AG08395 (cell line): ENCODE measurements at places on chromosomes 11 and 22.

DNA sequence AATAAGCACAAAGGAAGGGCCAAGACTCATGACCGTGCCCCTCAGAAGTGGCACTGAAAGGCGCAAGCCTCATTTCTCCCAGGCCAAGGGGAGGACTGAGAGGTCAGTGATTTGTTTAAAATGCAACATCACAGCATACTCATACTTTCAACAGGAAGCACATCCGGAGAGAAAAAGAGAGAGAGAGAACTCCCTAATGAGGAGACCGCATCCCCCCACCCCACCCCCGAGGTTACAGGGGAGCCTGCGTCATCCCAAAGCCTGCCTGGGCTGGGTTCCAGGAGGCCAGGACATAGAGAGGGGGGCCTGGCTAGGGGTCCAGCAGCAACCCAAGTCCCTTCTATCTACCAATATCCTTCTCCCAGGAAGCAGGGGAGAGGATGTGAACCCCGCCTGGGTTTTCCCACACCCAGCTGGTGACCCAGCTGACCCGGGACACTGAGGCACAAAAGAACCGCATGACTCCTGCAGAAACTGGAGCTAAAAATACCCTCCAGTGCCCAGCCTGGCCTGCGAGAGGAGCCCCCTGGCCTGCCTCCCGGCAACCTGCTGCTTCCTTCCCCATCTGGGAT, 3.8 kb downstream of the CSNK1E start:
- peak; percentile 79 for DNase-seq

- DNase-seq, result no peak
Measured at GRCh38 chr11:128190312-128190711, 397.0 kb downstream of the ETS1 start.

DNA sequence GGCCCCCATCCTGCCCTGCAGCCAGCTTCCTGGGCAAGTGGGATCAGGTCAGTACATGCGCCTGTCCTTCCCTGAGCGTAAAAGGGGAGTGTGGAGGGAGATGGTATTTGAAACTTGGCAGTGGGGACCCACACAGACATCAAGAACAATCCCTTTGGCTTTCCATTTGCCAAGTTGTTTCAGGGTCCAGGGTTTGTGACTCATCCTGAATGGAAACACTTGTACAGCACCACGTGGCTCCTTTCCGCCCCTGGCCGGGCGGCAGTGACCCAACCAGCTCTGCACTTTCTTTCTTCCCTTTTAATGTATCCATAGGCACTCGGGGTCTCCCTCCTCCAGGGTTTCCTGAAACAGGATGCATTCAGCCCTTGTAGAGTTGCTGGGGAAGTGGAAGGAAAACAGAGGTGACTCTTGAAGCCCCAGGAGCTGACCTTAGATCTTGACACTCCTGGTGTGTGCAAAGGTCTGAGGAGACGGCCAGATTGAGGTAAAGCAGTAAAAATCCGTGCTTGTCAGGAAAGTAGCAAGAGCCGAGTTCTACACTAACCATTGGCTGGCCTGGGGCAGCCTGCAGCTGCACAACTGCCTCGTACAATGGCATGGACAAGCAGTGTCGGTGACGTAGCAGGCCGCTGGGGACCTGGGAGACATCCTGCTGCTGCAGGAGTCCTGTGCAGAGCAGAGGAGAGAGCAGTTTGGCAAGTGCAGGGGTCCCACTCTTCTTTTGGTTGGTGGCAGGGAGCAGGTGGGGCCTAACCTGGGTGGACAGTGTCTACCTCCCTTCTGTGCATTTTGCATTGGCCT, 189.8 kb downstream of the SNX19 start:
- DNase-seq, result peak; percentile 56

- no peak for DNase-seq
Measured at GRCh38 chr22:19097518-19097917, 24.7 kb downstream of the DGCR2 start.

DNA sequence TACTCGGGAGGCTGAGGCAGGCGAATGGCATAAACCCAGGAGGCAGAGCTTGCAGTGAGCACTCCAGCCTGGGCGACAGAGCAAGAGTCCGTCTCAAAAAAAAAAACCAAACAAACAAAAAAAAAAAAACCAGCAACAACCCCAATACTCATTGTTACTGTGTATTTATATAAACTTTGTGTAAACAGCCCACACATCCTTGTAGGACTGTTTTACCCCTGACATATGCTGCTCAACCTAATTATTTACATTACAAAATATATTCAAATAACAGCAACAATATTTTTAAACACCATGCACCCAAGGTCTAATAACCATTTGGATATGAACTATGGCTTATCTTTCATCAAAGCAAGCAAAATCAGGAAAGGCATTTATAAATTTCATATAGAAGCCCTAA, 284.1 kb downstream of the TTC28 start:
- no peak for DNase-seq

DNA sequence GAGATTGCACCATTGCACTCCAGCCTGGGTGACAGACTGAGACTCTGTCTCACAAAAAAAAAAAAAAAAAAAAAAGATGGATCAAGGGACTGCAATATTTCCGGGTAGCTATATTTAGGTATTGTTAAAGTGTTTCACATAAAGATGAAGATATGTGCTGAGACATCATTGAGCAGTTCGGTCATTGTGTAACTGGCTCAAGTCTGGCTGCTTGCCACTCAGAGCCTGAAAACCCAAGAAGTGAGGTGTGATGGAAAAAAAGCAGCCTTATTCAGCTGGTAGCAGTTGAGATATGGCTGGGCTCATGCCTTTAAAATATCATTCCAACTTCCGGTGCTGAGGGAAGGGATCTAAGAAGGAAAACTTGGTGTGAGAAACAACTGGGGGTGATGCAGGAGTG, 46.9 kb downstream of the LUZP2 start:
- no peak for DNase-seq

GRCh38 chr11:120713296-120713695, 201.7 kb downstream of the GRIK4 start:
- no peak for DNase-seq

DNA sequence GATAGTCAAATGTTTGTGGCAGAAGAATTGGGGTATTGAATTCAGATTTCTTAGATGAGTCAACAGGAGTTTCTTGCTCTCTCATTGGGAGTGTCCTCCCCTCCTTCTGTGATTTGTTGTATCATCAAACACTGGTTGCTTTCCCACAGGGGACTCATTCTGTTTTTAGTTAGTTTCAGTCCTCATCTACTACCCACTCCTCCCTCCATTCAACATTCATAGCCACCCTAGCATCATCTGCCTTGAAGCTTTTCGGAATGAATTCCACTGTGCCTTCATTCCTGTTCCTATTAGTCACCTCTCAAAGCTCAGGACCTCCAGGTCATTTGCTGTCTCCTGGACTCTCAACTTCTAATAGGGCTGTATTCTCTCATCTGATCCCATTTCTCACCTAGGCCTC, 31.5 kb upstream of the RAB38 start:
- DNase-seq, result peak; percentile 31

GRCh38 chr11:129655247-129655832, 160.3 kb upstream of the TMEM45B start:
- DNase-seq, result no peak

- no peak for DNase-seq
Measured at GRCh38 chr11:2577031-2577990, 122.5 kb downstream of the KCNQ1OT1 start.

DNA sequence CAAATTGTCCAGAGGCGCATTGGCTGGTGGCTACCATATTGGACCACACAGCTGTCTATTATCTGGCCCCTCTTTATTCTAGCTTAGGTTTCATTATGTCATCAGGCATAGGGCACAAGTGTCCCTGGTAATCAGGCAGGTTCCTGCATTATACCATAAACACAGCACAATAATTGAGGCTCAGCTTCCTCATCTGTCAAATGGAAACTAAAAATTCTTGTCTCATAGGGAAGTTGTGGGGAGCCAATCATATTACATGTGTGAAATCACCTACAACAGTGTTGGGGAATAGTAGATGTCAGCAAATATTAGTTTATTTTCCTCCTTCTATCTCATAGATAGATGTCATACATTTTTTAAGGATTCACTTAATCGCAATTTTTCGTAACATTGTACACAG, 231.0 kb upstream of the SORL1-AS1 start:
- DNase-seq, result no peak

DNA sequence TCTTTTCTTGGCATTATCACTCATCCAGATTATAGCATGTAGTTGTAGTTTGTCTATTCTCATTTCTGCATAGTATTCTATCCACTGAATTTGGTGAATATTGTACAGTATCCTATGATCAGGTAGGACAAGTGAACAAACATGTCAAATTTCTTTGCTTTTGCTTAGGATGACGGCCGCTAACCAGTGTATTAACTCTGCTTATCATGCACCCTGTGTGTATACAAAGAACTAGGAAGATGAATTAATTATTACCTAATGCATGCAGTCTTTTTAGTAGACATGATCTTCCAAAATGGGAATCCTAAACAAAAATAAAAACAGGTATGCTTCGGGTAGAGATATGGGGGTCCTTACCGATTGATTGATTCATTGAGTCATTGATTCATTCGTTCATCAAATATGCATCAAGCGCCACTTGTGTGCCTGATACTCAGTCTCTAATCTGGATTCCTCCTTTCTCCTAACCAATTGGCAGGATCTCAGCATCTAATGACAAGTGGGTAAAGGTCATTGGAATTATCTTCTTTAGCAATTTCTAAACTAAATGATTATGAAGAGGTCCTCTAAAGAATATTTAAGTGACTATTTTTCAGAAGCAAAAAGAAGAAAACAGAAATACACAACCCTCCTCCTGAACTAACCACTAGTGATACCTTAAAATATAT, 27.9 kb downstream of the PRDM11 start:
- no peak for DNase-seq

DNA sequence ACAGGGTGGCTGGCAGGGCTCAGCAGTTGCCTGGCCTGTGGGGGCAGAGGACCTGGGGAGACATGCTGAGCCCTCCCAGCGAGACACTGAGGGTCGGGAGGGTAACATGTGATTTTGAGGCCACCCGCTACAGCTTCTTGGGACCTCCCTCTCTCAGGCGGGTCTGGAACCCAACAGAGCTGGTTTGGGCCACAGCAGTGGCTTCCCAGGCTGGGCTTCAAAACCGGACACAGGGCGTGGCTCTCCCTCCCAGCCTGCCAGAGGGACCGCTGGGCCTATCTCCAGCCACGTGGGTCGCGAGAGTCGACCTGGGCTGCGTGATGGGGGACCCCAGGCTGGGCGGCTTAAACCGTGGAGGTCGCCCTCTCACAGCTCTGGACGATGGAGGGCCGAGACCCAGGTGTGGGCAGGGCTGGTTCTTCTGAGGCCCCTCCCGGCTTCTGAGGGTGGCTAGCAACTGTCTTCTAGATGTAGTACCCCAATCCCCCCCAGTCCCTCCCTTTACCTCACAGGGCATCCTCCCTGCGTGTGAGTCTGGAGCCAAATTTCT, 91.7 kb downstream of the KCNQ1 start:
- DNase-seq, result no peak

DNA sequence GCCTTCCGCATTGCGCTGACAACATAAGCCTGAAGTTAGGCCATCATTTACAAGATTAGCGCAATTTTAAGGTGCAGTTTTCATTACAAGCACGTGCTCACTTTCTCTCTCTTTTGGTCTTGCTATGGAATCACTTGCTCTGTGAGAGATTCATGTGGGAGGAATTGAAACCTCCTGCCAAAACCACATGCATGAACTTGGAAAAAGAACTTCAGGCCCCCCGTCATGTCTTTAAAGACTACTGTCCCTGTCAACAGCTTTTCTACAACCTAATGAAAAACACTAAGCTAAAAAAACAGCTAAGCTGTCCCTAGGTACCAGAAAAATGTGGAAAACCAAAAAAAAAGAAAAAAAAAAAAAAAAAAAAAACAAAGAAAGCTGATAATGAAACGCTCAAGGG, 1707.6 kb upstream of the RAG2 start:
- no peak for DNase-seq

DNA sequence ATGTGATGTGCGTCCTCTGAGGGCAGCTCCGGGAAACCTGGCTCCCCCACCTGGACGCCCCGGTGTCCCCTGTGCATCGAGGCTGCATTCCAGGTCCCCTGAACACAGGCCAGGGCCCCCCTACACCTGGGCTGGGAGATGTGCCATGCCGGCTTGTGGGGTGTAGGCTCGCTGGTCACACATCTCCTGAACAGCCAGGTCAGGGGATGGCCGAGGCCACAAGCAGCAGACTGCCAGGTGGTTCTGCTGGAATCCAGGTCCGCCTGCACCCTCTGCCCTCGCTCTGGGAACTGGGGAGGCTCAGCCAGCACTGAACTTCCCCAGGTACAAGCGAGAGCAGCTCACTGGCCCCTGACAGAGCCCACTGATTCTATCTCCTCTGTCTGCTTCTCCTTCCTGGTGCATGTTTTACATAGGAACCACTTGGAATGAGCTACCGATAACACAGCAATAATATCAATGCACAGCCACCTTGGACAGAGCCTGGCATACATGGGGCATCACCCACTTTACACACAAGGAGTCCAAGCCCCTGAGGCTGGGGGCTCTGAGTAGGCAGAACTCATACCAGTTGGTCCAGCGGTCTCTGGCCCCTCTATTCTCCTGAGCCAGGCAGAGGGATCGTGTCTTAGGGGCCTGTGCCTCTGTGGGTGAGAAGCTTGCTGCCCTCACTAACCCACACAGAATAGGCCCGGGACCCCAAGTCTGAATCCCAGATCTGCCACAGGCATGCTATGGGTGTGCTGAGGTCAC, 46.8 kb downstream of the TBX1 start:
- no peak for DNase-seq

DNA sequence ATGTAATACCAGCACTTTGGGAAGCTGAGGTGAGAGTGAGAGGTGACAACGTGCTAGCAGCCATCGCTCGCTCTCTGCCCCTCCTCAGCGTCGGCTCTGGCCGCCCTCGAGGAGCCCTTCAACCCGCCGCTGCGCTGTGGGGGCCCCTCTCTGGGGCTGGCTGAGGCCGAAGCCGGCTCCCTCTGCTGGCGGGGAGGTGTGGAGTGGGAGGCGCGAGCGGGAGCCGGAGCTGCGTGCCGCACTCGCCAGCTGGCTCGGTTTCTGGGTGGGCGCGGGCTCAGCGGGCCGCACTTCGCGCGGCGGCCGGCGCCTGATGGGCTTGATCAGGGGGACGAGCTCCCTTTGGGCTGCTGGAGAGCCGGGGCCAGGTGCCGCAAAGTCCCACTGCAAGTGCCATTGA, 98.9 kb upstream of the UBASH3B start:
- no peak for DNase-seq

DNA sequence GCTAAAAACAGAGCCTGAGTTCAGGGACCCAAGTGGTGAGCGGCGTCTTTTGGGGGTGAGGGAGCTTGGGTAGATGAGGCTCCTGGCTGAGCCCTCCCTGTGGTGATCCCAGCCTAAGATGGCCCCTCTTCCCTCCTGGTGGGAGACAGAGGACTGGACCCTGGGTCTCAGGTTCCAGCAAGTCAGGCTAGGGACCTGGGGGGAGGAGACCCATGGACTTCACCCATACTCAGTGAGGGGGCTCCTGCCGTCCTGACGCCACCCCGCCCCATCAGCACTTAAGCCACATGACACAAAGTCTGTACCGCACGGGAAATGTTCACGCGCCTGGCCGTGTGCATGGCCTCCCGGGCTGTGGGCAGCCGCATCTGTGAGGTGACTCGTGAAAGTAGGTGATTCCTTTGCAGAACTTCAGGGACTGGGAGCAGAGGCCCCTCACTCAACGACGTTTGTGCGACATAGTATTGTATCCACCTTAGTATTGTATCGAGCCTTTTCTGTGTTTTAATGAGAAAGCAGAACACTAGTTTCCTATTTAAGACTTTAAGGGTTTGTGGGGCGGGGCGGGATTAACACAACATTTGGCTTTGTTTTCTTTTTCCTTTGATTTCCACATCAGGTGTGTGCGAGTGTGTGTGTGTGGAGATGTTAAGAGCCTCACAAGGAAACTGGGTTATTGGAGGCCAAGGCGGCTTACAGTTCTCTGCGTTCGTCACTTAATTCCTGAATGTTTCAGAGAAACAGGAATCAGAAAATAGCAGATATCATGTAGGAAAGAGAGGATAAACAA, 18.4 kb upstream of the TMEM191C start:
- DNase-seq, result no peak

- DNase-seq, result no peak
Measured at GRCh38 chr11:66745356-66746235, 16.6 kb upstream of the SPTBN2 start.
